Stimulated activated CD4-positive, alpha-beta T cell treated with anti-CD3 and anti-CD28 coated beads, Interleukin-1b, Interleukin-23, amount 100 ng/mL, for 24 hours (primary cell): ENCODE measurements at places on chromosomes 11 and 22.

DNA sequence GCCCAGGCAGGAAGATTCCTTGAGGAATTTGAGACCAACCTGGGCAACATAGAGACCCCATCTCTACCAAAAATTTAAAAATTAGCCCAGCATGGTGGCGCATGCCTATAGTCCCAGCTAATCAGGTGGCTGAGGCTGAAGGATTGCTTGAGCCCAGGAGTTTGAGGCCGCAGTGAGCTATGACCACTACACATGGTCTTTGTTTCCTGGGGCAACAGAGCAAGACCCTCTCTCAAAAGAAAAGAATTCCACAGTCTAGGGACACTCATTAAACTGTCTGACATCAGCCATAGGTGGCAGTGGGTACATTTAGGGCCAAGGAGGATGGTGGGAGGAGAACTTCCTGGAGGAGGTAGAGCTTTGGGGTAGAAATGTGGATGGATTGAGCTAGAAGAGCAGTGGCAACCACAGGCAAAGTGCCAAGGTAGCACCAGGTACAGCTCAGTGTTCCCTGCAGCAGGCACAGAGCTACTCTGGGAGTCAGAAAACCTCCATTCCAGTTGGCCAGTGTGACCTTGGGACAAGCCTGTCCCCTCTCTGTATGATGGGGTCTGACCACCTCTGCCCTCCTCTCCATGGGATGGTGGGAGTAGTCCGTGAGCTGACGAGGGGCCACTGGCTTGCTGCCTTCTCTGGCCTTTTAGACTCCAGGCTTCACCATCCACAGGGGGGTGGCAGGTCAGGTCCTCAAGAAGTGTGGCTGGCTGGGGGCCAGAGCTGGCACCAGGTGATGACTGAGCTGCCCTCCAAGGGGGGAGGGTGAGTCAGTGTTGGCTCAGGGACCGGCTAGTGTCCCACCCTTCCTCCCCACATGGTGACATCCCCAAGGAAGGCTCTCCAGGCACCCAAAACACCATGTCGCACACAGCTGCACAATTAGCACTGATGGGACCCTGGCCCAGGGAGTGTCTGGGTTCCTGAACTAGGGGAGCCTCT lies 3.7 kb upstream of the CLCF1 start:
- DNase-seq: no peak

DNA sequence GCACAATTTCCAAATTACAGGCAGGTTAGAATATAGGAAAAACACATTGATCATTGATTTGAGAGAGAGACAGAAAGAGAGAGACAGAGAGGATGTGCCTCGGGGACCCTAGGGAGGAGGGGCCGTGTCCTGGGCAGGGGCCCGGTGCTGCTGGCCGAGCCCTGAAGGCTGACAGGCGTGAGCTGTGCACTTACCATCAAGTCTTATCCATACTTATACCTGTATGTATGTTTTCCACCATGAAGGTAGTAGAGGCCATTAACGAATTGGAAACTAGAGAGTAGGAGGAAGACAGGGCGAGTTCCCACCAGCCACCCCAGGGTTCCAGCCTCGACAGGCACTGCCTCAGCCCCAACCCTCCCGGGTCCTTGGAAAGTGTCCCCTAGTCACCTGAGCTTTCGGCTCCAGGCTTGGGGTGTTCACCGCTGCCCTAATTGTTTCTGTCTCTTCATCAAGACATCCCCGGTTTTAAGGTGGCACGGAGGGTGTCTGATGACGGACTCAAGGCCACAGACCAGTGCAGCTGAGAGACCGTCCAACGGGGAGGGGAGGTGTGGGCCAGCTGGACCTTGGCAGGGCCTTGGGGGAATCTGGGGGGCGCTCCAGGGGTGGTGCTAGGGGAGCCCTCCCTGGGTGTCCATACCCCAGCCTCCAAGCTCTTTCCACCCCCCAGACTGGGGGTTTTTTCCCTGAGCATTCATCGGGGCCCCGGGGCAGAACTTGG lies 431.3 kb downstream of the TBC1D22A start:
- DNase-seq: no peak

DNA sequence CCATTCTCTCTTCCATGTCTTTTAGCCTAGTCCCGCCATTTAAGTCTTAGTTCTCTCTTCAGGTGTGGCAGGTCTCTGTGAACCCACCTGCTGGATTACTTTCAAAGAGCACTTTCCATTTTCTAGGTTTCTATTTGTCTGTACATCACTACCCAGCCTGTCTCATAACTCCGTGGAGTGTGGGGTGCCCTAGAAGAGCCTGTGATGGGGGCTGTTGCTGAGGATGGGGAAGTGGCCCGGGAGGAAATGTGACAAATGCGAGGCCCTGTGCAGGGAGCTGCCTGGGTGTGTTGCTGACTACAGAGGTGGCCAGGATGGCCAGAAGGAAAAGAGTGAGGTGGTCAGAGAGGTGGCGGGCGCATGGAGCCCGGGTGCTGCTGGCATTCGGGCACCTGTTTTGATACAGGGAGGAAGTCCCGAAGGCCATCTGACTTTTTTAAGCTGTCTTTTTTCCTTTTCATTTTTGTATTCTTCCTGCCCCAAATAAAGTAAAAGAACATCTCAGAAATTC lies 10.7 kb downstream of the DGCR8 start:
- no peak for DNase-seq

- no peak for DNase-seq
These were observed 103.8 kb upstream of the PARVA start for GRCh38 chr11:12273618-12273995.

GRCh38 chr11:15534266-15534665 lies 419.5 kb downstream of the INSC start:
- no peak for DNase-seq

DNA sequence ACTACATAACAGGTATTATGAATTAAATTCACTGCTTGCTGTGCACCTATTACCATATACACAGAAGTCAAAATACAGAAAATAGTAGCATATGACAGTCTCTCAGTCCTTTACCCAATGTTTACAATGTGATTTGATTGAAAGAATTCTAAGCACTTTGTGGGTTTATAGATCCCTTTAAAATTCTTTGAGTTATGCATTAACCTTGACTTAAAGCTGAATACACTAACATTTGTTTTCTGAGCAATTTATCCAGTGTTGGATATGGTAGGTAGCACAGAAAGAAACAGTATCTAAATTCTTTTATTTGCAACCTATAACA lies 230.8 kb upstream of the DDI1 start:
- DNase-seq: no peak

DNA sequence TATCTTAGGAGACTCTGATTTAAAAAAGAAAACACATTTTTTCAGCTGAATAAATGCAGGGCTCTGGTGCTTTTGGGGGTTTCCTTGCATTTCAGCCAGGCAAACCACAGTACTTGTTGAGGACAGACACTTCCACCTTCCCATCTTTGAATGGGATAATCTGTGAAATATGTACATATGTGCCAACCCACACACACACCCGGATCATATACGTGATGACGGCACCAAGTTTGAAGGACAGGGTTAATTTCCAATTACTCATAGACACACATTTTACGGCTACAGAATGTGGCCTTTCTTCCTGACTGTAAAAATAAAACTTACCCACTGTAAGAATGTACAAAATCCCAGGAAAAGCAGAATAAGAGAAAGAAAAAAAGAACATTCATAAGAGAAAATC lies 104.4 kb downstream of the MPPED2 start:
- DNase-seq: no peak

GRCh38 chr11:102920118-102920684 lies 35.3 kb downstream of the MMP13 start:
- no peak for DNase-seq

DNA sequence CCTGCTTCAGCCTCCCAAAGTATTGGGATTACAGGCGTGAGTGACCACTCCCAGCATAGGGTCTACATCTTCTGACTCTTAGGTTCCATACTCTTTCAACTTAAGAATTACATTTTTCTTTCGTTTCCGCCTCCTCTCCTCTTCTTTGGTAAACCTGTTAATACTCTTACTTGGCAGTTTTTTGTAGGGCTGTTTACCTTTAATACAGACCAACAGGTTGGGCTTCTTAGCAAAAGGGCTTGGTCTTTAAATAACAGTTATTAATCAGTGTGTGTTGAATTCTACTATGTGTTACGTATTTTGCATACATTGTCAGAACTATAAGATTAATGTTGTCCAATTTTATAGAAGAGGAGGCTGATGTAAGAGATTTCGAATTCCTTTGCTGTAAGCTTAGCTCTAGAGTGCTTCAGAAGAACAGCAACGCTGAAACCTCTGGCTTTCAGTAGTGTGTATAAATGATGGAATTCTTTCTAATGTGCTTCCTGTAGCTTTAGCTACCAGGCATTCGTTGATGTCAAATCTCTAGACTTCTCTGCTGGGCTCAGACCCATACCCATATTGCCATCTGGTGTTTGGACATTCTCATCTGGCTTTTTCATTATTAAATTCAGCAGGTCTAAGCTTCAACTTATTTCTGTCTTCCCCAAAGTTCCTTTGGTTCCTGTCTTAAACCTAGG lies 3.1 kb downstream of the FDX1 start:
- no peak for DNase-seq

GRCh38 chr11:118175993-118176777 lies at the start of gene SCN2B:
TSS of gene SCN2B (minus strand) at chr11:118176639. CDS start at chr11:118176431, 208 bp downstream.
- DNase-seq: no peak

- no peak for DNase-seq
These were observed 78.4 kb downstream of the CDKN1C start for GRCh38 chr11:2807025-2807681.

GRCh38 chr11:126438272-126438671 lies 82.8 kb downstream of the ST3GAL4 start:
- no peak for DNase-seq

- no peak for DNase-seq
These were observed 57.9 kb downstream of the RAB38 start for GRCh38 chr11:88117281-88117858.

DNA sequence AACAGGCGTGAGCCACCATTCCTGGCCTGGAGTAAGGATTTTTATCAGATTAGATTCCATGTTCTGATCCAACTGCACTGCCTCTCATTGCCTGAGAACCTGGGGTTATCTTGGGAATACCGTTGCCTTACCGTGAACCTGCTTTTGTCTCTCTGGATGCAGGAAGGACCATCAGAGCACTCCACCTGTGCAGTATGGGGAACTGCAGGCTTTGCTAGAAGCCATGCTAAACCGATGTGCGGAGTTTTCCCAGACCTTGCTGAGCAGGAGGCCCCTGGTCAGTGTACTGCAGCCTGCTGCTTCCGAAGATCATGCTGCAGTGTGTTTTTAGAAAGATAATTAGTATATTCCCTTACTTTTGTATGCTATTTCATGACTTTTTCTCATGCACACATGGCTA lies 43.6 kb downstream of the MEI1 start:
- no peak for DNase-seq
